ENCODE measurements at places on chromosomes 5 and 9.

DNA sequence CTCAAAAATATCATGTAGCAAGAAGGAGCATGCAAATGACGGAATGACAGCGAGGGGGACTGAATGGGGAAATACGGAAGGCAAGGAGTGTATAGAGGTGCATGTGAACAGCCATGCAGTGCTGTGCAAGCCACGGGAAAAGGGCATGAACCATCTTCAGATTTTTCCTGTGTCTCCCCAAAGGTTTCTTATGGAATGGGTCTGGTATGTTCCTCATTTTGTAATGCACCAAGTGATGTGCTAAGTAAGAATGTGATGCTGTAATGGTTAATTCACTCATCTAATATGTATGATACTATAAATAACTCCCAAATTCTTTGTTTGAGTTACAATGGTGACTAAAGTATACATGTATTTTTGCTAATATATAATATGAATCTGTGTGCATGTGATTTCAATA is 99.0 kb upstream of the DAB2 start:
- no peak for DNase-seq

DNA sequence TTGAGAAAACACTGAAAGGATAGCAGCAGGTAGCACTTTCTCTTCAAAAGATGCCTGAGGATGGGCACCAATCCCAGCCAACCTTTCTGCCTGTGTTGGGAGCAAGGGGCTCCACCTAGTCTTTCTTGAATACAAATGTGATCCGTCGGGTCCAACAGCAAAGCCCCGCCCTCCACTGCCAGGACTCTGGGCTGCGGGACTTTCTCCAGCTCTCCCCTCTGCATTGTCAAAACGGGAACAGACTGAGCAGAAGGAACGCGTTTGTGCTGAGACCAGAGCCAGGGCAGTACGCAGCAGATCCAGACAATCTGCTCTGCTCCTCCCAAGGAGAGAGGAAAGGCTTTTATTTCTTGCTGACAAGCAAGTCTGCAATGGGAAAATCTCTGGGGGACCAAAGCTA is 139.7 kb downstream of the SEC61B start:
- DNase-seq: no peak

GRCh38 chr5:160221082-160221481 is 8.2 kb upstream of the FABP6 start:
- no peak for DNase-seq

DNA sequence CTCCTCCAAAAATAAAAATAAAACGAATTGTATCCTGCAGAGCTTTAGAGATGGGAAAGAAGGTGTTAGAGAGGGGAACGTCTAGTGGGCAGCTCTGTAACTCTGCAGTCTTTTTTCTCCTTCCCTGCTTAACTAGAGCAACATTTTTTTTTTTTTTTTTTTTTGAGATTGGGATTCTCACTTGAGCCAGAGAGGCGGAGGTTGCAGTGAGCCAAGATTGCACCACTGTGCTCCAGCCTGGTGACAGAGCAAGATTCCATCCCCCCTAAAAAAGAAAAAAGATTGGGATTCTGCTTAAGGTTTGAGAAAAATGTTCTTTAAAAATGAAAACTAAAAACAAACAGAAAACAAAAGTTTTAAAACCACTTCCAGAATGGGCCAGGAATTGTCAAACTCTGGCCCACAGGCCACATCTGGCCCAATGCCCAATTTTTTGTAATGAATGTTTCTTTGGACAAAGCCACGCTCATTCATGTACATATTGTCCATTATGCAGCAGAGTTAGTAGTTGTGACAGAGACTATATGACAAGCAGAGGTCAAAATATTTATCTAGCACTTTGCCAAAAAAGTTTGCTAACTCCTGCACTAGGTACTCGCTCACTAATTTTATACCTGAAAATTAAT is 98.5 kb downstream of the ZCCHC7 start:
- no peak for DNase-seq

GRCh38 chr5:129460936-129461710 is 1.0 kb downstream of the ADAMTS19 start:
- DNase-seq: no peak

DNA sequence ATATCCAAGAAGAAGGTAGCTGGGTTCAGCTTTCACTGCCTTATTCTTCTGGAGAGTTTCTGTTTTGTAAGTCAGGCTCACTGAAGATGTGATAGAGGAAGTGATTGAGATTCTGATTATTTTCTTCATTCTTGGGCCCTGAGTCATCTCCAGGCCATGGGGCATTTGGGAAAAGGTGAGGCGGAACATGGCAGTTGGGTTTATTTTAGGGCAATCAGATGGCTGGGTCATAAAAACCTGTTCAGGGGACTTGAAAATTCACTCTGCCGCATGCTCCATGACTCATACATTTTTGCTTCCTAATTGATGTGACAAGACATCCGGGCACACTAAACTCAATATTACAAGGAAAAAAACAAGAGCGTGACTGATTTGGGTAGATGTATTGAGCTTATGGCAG is 265.7 kb upstream of the KLF4 start:
- no peak for DNase-seq

DNA sequence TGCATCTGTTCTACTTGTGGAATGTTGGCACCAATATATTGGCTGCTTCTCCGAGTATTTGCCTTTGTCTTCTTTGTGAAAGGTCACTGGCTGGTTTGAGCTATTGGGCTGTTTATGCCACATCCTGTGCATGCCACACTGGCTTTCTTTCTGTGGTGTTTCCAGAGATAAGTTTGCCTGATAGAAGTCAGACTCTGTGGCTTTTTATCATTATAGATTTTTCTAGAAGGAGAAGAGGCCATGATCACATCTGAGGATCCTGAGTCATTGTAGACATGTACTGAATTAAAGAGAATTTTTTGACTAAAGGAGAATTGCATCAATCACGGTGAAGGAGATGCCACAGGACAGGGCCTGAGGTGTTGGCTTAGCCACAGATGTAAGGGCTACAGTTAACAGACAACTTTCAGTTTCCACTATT is 26.5 kb upstream of the CDKN2B start:
- DNase-seq: no peak

DNA sequence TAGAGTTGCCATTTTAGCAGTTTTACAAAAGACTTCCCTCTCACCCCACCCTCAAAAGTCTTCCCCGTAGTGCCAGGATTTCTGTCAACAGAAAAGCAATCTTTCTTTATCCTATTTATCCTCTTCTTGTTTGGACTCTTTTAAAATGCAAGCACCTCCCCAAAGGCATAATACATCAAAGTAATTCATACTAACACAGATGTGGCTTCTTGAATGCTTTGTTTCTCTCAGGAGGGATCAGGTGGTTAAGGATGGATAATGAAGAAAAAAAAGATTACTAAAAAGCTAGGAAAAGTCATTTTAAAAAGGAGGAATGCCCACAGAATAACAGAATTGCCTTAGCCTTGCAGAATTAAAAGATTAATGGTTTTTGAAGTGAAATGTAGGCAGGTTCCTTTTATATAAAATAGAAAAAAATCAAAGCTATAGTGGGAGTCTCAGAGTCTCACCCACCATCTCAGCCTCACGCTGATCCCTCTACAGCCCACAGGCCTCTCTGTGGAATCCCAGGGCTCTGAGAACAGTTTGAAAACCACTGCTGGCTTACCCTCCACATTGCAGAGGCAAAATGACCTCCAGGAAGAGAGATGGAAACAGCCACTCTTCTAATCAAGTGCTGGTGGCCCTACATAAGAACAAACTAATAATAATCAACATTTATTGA is 102.2 kb downstream of the GCNT1 start:
- DNase-seq: no peak
